CD4-positive, alpha-beta T cell treated with Interleukin-6 for 4 hours (primary cell): ENCODE measurements at places on chromosomes 4 and X.

DNA sequence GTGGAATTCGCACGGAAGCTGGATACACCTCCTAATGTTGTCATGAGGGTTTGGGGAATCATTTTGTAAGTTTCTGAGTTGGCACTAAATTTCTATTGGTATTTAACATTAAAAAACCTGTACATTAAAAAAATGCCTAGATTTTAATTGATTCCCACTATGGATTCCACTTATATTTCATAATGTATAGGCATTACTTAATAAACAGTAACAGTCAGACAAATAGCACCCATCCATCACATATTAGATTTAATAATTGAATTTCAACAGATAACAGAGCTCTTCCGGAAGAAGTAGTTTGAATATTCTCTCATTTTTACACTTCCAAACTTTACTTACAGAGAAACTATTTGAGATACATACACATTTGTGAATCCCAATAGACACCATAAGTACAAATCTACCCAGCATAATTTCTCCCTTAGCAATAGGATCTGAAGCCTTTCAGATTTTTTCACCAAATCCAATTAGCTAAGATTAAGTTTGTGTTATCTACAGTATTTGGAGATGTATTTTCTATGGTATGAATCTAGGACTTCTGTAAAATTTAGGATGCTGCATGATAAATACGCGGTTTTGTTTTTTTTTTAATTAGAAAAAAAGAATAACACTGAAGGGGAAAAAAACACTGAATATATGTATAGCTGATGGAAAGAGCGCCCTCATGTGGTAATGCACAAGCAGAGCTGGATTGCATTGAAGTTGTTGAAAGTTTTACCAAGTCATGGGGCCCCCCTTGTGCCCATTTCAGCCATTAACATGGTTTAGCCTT, 12.2 kb upstream of the ODAM start:
- peak; percentile 2 for DNase-seq

- no peak for DNase-seq
These were observed 36.9 kb upstream of the ADAD1 start for GRCh38 chr4:122341886-122342285.

- peak; percentile 48 for DNase-seq
These were observed 35.3 kb downstream of the ARAP2 start for GRCh38 chr4:36208893-36209473.

DNA sequence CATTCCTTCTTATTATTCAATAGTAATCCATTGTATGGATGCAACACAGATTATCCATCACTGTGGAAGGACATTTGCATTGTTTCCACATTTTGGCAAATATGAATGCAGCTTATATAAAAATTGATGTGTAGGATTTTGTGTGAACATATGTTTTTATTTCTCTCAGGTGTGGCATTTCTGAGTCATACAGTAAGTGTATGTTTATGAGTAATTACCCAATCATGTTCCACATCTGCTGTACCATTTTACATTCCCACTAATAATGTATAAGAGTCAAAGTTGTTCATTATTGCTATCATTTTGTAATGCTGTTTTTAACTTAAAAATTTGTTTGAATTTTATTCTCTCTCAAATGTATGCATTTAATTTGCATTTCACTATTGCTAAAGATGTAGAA, 25.5 kb downstream of the MAGEA4 start:
- no peak for DNase-seq

GRCh38 chrX:72060196-72060920, 71.4 kb downstream of the RTL5 start:
- no peak for DNase-seq

- DNase-seq = no peak
These were observed 253.8 kb downstream of the PCDH7 start for GRCh38 chr4:30973993-30974392.

- DNase-seq = no peak
These were observed 620 bp downstream of the ANAPC10 start for GRCh38 chr4:145097331-145097820.

DNA sequence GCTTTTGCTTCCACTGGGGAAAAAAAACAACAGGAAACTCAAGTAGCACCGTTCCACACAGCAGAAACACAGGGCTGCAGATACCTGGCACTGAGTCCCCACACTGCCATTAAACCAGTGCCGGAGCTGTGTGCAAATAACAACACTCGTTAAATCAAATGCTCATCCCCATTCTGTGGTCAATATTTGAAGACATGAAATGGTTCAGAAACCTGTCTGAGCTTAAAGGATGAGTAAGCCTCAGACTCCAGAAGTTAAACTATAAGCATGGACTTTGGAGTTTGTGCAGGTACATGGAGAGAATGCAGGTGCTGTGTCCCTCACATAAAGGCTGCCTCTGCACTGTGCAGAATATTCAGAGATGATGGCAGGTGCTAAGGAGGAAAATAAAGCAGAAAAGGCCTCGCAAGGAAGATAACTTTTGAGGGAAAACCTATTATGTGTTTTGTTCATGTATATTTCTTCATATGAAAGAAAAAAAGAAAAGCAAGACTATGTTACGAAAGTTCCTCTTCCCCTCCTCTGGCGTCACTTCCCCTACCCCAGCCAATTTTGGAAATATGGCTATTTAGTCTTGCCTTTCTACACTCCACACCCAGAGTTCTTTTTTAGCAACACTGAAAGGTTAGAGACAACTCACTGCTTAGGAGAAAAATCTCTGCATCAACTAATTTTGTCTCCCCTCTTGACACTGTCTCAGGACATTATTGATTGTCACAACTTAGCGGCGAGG, 4.6 kb downstream of the MPP1 start:
- no peak for DNase-seq

DNA sequence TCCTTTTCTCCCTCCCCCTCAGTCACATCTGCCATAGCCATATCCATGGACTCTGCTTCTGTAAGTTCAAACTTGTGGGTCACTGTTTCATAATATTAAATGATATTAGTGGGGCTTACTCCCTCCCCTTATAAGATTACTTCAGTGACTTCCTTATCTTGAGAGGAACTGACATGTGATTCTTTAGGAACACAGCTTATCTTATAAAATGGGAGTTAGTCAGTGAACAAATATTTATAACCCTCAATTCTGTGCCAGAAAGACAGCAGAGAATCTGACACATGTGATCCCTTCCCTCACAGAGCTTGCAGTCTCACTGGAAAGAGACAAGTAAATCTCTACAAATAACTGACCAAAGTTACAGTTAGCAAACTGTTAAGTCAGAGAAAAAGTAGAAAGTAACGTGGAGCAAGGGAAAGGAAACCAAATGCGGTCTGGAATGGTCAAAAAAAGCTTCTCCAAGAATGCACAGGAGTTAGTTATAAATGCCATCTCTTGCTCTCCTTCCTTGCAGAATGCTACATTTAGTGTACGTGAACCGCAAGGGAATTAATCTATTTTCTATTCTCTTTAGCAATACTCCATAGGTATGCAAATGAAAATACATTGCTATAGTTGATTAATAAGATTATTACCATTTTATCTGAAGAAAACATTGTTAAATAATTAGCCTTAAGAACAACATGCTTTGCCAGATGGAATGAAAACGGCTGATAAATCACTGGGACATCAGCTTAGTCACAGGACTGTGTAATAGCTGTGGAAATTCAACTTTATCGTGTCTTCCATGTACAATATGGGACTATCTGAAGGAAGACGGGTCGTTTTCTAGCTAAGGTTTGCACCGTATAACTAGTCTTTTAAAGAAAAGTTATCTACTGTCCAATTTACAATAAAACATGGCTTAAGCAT, 29.0 kb downstream of the SGMS2 start:
- DNase-seq = no peak

GRCh38 chrX:125205133-125205917, 114.3 kb upstream of the TEX13C start:
- DNase-seq = peak; percentile 10

DNA sequence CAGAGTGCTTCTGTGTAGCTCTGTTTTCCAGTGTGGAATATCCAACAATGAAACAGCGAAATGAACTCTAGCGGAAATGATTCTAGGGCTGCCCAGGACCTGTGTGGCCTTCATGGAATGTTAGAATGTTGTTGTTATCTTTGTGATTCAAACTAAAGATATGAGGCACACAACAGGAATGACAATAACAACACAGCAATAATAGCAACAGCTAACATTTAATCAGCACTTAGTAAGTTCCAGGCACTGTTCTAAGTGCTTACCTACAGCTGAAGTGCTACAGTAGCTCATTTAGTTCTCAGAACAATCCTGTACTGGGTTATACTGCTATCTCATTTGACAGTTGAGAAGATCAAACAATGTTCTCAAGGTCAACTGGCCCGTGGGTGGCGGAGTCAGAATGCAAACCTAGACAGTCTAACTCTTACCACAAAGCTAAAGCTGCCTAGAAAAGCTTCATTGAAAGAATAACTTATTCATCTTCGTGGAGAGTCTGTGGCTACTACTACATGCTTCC, 63.7 kb downstream of the MAML3 start:
- DNase-seq = no peak

DNA sequence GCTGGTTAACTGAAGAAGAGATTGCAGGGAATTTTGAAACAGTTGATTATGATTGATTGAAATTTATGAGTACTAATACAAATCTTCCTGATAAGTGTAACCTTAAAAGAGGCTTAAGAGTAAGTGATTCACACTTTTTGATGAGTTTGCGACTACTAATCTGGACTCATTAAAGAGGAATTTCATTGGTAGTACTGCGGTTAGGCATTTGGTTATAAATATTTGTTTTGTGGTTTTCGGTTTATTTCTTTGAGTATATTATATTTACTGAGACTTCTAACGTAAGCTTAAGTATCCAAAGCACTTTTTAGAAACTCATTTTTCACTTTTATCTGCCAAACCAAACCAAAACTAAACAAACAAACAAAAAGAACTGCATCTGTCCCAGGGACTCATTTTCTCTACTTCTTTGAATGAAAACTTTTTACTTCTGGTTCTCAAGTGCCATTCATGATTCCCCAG, 20.7 kb downstream of the SLIT2 start:
- DNase-seq = no peak

DNA sequence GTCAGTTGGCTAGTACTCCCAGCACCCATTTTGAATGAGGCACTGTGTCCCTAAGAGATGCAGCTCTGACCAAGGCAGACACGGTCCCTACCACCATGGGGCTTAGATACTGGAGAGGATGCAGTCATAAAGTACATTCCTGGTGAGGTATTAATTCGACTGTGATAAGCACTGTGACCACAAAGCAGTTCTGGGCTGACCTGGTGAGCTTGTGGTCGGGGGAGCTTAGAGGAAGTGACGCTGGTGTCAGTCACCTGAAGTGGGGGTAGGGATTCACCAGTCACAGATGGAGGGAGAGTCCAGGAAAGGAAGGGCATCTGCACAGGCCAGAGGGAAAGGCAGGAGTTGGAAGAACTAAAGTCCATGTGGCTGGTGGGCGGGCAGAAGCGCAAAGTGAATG, 15.8 kb upstream of the CLTRN start:
- no peak for DNase-seq

- DNase-seq = peak; percentile 62
These were observed 73.6 kb upstream of the RBMX start for GRCh38 chrX:136953867-136954787.

- DNase-seq = no peak
These were observed 18.4 kb upstream of the ARMCX5 start for GRCh38 chrX:102580891-102581290.

- no peak for DNase-seq
These were observed 11.2 kb downstream of the KLHL8 start for GRCh38 chr4:87209182-87209581.
